Left colon (tissue), 2 donors: ENCODE measurements at places on chromosomes 2 and 18. TPM values are rescaled to one million over a fixed set of nuclear protein-coding genes. Genes with fewer than 3 reads are reported as not detected.

The SPC25 gene
- total RNA-seq = 4.1 TPM

The BBS5 gene
- total RNA-seq = 1.4 TPM

The DQX1 gene
- total RNA-seq = 34.3 TPM

The FBXO41 gene
- 2.5 TPM for total RNA-seq

The DSC3 gene
- 0.22 TPM for total RNA-seq

The STPG4 gene
- total RNA-seq = 0.43 TPM

The GULP1 gene
- 3.5 TPM for total RNA-seq

The TUBB8B gene
- total RNA-seq = not detected

The SDC1 gene
- total RNA-seq = 159 TPM

- peak; percentile 48 for DNase-seq
Observed at GRCh38 chr2:950080-950966, at the start of gene SNTG2. Gene SNTG2 (plus strand): TSS chr2:950849. CDS start chr2:950997, 148 bp downstream.

GRCh38 chr2:11011359-11011758 is 99.6 kb downstream of the KCNF1 start:
- DNase-seq = no peak

DNA sequence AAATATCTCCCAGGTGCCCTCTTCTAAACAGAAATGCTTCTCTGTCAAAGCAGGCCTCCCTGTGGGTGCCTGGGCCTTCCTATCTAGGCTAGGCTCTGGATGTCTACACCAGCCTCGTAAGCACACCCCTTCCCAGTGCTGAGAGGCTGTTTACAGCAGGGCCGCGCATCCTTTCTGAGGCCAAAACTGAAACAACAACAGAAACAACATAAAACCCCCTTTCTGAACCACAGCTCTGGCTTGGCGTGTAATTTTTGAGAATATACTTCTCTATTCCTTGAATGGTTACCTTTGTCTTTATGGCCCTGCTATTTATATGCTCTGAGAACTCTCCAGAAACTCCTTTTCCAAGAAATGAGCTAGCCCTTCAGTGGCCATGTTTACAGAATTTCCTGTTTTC is 118.4 kb downstream of the BCL2L11 start:
- DNase-seq = no peak

DNA sequence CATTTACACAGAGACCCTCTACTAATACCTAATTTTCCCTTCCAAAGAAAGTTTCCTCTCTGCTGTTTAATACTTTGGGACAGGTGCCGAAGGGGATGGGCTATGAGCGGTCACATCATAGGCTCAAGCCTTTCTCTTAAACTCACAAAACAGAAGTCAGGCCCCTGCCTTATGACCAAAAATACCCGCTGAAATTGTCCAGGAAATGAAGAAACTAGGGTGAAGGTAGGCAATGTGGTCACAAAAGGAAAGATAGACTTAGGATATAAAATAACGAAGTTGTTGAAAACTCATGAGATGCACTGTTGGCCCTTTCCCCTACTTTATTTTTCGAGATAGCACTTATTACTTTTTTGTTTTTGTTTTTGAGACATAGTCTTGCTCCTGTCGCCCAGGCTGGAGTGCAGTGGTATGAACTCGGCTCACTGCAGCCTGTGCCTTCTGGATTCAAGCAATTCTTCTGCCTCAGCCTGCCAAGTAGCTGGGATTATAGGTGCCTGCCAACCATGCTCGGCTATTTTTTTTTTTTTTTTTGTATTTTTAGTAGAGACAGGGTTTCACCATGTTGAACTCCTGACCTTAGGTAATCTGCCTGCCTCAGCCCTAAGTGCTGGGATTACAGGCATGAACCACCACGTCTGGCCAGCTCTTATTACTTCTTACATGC is 16.3 kb downstream of the SLC8A1 start:
- DNase-seq = no peak

DNA sequence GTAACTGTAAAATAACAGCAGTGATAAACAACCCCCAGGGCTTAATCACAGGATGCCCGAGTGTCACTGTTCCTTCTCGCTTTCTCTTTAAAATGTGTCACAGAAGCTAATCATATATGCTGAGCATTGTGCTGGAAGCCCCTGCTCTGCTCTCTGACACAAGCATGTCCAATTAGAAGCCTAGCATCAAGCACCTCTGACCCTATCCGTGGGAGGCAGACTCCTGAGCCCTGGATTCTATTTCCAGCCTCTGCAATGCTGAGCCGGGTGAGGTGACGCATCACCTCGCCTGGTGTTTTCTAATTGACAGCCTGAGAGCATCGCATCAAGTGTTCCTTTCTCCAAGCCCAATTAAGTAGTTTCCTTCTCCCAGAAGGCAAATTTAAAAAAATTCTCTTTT is 19.7 kb upstream of the SCG2 start:
- DNase-seq = no peak

- no peak for DNase-seq
Observed at GRCh38 chr2:176729706-176730569, 460.7 kb downstream of the MTX2 start.

DNA sequence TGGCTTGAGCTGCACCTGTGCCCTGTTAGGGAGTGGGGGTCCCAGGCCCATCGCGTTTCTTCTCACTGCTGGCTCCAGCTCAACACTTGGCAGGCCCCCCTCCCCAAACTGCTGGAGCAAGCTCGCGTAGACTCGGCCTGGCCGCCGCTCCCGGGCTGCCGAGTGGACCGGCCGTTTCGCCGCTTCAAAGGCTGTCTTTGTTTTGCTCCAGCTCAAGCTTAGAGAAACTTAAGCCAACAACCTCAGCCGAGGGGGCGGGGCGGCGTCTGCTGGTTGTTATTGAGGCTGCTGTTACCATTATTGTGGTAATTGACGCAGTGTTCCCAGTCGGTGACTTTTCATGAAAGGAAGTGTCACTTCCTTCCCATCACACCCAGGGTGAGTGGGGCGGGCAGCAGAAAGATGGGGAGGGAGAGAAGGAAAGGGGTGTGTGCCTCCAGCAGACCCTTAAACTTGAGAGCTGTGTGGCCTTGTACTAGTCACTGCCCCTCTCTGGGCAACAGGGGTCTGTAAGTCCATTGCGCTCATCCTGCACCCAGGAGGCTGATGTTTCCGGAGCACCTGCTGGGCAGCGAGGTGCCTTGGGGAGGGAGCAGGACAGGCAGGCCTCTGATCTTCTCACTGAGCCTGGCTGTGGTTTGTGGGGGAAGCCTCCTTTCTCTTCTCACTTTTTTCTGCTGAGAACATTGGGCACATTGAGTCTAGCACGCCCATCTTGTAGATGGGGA is 2.1 kb downstream of the ARID5A start:
- DNase-seq = peak; percentile 80

DNA sequence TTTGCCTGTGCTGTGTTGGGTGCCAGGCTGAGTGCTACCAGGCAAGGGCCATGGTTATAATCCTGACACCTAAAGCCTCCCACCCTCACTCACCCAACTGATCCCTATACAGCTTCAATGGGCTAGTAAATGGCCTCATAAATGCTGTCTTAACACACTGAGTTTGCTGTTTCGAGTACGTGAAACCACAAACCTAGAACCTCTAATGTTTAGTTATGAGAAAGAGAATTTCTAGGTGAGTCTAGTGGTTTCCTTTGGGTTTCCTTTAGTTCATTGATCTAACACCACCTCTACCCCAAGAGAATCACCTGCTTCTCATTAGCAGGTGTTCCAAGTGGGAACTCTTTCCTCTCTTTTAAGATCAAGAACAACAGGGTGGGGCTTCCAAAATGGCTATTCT is 172.0 kb downstream of the MC4R start:
- no peak for DNase-seq

- no peak for DNase-seq
Observed at GRCh38 chr2:5538772-5539171, 153.4 kb upstream of the SOX11 start.

GRCh38 chr2:211867845-211868451 is 670.7 kb downstream of the ERBB4 start:
- DNase-seq = no peak

DNA sequence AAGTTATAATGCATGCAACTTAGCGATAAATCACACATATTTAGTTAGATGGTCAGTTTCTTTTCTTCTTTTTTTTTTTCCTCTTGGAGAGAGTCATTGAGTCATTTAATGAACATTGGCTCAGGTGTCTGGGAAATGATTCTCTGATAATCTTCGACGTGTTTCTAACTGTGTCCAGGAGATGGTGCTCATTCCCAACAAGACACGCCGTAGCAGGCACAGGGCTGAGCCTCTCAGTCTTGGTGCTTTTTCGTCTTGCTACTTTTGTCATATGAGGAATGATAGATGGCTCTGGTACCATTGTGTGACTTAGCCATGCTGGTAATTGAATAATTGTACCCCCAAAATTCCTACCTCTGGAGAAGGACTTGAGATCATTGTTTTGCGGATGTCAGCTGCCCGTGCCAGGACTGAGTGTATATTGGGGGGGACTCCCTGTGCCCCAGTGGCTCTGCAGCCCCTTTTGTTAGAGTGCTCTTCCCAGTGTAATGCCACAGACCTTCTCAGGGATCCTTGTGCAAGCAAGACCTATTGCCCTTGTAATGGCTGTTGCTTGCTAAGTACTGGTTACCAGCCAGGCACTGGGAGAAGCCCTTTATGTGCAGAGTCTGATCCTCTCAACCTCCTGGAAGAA is 107.6 kb upstream of the CYRIA start:
- no peak for DNase-seq

DNA sequence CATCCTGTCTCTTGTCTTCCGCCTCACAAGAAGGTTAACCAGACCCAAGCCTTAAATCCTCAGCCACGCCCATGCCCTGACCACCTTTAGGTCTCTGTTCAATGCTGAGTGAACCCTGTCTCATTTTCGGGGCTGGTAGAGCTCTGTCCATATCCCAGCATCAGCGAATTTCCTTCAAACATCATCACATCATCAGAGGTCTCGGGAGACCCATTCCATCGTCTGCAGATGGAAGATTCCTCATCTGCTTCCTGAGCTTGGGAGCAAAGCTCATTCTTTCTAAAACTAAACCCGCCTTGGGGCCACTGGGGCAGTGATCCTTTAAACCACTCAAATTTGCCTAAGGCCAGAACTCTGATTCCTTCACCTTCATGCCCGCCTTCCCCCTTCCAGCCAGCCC is 173.7 kb downstream of the TTC32 start:
- DNase-seq = no peak

GRCh38 chr2:191488135-191488534 is 189.8 kb upstream of the NABP1 start:
- DNase-seq = peak; percentile 39

DNA sequence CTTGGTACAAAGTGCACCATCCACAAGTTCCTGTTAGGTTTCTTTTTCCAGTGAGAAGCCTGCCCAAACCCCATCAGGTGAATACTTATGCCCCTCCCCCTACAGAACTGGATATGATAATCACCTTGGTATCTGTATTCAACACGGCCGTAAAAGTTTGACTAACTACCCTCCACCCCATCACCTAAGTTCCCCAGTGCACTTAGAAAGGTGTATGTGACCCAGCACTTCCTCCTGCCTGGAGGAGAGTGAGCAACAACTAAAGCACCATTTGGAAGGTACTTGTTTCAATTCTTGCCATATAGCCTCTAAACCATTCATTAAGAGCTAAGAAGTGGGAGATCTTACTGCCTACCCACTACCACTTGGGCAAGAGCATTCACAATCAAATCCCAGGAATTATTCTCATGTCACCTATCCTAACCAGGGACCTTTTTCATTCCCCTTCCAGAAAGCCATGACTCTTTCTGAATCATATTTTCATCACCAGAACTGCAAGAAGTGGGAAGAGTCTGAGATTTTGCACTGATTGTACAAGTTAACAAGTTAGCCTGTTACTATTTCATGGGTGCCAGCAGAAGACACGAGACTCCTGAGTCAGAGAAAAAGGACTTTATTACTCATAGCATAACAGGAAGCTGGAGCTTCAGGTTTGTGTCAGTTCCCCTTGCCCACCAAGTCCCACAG is 53.5 kb upstream of the NDUFV2 start:
- DNase-seq = no peak

DNA sequence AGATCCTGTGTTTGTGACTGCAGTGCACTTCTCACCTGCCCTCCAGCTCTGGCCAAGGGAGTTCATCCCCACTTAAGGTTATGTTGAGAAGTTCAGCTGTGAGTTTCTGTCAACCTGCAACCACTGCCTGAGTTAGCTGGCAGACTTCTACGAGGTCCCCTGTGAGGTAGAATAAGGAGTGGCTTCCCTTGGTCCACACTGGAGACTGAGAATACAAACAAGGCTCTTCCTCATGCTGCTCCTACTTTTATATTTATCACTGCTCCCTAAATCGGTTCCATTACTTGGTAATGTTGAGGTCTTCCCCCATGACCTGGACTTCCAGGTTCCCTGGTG is 353.2 kb upstream of the CWC22 start:
- no peak for DNase-seq

- DNase-seq = no peak
Observed at GRCh38 chr2:239025096-239025801, 177.4 kb downstream of the TWIST2 start.
